ENCODE measurements at places on chromosomes 7 and 10.
A peak's percentile ranks its signal among the peaks of the same experiment; 100 is the strongest.

DNA sequence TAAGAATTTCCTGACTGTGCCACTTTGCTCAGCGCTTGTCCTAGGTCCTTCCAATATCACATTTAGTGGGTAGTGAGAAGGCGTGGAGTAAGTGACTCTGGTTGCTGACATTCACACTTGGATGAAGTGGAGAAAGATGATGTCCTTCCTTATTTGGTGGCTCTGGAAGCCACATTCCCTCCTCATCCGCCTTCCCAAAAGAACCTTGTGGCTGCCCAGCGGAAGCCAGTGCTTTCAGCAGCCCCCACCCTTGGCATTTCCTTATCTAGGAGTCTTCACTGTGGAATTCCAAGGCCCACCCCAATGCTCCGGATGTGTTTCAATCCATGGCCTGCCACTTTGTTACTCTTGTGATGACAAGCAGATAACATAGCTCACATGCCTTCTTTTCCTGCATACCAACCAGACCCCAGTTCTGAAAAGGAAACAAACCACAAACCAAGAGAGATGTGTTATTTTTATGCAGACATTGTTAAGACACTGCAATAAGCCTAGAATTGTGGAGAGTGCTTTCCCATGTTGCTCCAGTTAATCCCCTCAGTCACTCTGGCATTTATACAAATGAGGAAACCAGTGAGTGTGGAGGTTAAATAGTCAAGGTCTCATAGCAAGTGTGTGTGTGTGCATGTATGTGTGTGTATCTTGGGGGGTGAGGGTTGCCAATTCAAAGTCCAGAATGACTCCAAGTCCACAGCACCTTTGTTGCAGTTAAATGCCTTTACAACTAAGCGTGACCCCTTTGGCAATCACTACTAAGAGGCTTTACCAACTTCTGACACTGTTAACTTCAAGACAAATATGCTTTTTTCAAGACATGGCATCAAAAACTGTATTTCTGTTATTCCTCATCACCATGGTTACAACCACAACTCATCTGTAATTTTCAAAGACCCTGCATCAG, 10.3 kb upstream of the ANKRD1 start:
- DNase-seq, result peak; percentile 51

DNA sequence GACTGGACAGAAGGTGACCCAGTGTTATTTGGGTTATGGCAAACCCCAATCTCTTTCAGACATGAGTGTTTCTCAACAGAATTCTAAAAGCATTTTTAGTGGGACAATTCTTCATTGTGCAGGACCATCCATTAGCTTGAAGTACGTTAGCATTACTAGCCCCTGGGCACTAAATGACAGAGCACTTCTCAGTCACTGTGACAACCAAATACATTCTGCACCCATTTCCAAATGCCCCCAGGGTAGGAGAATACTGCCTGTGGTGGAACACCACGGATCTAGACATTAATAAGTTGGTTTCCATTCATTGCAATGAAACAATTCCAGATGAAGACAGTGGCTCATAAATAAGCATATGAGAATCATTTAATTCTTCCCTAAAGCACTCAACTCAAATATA, 102.4 kb upstream of the FRMD4A start:
- DNase-seq, result no peak

DNA sequence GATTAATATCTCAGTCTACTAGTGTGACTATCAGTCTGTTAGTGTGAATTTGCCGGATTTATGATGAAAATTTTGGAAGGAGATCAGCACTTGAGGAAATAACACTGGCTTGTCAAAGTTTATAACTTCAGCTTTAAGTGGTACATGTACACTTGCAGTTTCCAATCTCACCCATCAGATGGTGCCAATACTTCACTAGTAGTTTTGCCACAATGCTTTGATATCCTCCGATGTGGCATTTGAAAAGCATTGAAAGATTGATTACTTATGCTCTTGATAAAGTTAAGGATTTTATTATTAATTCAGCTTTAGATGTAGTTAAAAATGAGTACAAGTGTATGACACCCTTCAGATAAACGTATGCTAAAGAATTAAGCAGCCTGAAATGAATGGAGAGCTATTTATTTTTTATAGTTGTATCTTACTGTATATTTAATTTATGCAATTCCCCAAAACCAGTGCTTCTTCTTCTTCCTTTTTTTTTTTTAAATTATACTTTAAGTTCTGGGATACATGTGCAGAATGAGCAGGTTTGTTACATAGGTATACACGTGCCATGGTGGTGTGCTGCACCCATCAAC, 98.2 kb downstream of the ANLN start:
- DNase-seq, result no peak

DNA sequence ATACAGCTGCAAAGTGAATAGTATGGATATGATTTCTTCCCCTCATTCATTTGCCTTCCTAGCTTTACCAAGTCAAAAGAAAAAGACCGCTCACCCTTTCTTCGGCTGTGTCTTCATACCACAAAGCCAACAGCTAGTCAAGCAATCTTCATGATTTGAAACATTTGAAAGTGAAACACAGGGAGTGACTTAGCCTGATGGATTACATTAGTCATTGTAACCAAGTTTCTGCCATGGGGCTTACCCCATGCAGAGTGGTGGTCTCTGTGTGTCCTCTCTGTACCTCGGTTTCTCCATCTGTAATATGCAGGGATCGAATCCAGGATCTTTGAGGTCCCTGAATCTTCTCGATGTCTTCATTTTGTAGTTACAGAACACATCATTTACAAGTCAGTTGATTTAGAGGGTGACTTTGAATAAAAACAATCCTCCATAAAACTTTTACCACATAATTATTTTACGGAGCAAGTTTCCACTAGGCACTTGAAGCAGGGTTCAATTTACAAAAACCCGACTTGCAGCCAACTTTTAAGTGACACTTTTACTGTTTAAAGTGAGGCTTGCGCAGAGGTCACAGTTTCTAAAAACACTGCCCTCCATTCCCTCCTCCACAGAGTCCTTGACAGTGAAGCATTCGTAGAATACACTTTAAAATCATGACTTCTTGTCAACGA, 2.2 kb upstream of the LGI1 start:
- DNase-seq, result no peak

GRCh38 chr7:13117103-13117502, 429.7 kb downstream of the ARL4A start:
- no peak for DNase-seq

DNA sequence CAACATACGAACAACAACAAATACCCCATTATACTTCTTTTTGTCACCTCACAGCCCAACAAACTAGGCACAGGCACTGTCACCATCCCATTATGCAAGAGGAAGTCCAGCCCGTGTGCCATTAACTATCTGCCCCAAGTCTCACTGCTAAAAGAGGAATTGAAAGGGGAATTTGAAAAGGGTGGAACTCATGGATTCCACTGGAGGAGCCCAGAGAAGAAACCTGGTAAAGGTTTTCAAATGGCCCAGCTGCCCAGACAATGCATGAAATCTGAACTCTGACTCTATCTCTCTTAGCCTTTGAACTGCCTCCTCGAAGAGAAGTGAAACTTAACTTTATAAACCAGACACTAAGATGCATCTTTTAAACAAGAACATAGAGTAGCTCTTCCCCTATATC, 130.0 kb downstream of the PLXNA4 start:
- no peak for DNase-seq

- DNase-seq, result no peak
These were observed 52.1 kb downstream of the INPP5A start for GRCh38 chr10:132589681-132590080.

DNA sequence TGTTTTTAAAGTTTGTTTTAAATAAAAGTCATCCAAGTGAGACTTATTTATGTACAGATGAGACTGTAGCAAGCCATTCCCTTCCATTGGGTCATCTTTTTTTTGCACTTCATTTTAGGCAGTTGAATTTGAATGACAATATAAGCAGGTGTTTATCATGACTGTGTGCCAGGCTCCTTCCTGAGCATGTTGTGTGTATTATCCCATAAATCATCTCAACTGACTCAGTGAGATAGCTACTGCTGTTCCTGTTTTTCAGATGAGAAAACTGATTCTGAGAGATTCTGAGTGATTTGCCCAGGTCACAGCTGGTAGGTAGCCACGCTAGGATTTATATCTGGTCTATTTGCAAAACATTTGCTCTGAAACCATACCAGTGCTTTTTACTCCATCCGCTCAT, 11.7 kb downstream of the TMEM254 start:
- no peak for DNase-seq

GRCh38 chr7:91228927-91229558, 35.2 kb upstream of the FZD1 start:
- no peak for DNase-seq

DNA sequence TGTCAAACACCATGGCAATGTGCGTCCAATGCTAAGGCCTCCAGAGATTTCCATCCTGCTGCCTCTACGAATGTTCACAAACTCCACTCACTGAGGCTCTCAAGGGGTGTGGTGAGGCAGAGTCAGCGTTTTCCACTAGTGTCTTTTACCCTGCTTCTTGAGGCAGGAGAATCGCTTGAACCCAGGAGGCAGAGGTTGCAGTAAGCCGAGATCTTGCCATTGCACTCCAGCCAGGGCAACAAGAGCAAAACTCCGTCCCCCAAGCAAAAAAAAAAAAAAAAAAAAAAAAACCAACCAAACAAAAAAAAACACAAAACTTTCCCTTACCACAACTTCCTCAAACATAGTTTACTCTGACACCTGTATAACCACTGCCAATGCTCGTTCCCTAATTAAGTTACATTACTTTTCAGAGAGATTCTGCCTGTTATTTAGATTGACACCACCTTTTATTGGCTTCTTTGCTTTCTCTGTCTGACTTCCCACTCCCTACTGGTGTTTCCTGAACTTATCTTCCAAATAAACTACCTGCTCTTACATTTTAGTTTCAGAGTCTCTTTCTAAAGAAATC, 102.1 kb upstream of the ZNF746 start:
- no peak for DNase-seq

DNA sequence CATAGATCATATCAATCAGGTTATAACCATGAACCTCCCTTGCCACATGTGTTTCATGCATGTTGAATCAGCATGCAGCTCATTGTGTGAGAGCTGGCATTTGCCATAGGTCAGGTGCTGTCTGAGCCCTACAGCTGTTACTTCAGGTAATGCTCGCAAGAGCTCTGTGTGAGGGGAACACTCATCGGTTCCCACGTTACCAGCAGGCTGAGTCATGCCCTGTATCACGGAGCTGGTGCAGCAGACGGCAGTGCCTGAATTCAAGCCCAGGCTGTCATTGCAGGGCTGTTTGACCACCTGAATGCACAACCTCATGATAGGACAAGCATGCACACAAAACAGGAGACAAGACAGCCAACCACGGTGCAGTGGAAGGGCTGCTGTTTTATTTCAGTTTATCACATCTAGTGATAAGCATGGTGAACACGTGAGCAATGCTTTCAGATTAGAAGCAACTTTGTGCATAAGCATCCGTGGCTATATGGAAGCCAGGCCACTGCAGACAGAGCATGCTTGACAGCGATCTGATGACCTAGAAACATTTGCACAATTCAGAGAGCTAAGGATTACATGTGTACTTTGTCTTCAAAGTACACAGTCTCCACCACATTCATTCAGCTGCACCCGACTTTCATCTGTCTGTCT, 56.4 kb upstream of the PFKP start:
- no peak for DNase-seq

- DNase-seq, result no peak
These were observed 185.8 kb downstream of the CACNB2 start for GRCh38 chr10:18325889-18326531.

DNA sequence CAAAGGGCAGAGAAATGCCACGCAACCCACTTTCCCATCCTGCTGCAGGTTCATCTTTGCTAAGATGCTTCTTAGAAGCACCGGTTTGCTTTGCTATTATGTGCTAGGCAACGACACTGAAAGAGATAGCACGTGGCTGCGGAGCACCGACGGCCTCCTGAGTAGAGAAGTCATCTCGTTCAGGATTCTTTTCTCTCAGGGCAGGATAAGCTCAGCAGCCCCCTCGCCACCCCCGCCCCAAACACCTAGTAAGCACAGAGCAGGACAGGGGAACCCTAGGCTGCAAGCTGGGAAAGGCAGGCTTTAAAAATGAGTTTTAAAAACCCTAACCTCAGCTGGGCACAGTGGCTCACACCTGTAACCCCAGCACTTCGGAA, 15.0 kb downstream of the ASB13 start:
- DNase-seq, result no peak

DNA sequence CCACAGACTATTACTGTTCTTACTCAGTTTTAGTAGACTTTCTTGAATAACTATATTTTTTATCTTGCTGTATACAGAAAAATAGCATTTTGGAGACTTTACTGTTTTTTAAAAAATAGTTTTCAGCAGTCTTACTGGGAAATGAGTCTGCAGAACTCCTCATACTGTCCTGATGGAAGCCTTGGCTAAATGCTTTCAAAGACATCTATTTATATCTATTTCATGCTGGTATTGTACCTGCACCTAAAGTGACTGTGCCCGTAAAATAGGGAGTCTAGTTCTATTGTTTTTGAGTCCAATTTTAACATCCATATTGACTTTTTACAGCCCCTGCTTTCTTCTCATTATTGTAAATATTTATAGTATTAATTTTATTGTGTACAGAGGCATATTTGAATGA, 288.6 kb upstream of the CDC14C start:
- no peak for DNase-seq

DNA sequence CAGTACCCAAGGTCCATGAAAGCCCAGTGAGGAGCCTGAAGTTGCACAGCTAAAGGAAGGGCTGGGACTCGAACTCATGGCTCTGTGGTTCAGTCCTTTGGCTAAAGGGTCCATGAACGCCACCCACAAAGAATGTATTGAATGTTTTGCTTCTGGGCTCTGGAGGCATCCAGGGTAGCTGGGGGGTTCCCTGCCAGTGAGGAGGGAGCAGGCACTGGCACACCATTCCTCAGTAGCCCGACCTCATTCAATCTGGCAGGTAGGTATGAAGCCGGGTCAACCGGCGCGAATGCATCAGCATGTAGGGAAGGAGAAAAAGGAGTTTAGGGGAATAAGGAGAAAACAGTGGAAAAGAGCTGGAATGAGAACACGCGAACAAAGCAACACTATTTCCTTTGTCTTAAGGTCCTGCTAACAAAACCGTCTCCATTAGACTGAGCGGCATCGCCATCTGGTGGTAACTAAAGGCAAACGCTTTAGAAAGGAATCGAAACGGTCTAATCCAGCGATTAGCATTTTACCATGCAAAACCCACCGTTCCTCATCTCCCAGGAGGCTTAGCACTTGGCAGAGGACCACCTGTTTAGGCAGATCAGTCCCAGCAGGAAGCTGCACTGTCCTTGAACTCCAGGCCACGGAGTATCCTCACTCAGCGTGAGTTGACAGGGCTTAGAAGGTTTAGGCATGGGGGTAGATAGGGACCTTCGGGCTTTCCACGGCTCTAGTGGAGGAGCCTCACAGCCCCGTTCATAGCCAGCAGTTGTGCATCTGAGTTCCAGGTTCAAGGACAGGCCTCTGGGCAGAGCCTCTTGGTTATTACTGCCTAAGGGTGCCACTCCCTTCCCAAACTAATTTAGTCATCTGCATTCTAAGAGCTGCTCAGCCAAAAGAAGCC, 122.8 kb downstream of the UBE2H start:
- DNase-seq, result peak; percentile 68

DNA sequence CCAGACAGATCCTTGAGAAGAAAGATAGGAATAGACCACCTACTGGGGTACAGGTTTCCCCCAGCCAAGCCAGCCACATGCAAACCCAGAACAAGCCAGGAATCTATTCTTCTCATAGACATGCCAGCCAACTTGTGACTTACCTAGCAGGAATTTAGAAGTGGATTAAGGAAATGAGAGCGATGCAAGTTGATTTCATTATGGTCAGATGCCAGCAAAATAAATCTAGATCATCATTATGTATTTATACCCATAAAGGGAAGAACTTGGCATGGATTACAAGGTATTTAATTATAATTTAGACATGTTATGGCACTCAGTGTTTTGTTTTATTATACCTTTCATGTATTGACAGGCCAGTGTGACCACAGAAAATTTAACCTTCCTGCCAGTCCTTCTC, 32.8 kb downstream of the SLC35G1 start:
- DNase-seq, result no peak

- DNase-seq, result no peak
These were observed 337.4 kb downstream of the CRPPA start for GRCh38 chr7:16083931-16084330.
